ENCODE measurements at places on chromosomes 7 and 10. TPM values are rescaled to one million over a fixed set of nuclear protein-coding genes. Genes with fewer than 3 reads are reported as not detected.

- no peak for DNase-seq
Observed at GRCh38 chr7:143884241-143884968, 17.6 kb downstream of the TCAF1 start.

GRCh38 chr10:8113616-8114015, 59.1 kb downstream of the GATA3 start:
- DNase-seq, result peak; percentile 33

DNA sequence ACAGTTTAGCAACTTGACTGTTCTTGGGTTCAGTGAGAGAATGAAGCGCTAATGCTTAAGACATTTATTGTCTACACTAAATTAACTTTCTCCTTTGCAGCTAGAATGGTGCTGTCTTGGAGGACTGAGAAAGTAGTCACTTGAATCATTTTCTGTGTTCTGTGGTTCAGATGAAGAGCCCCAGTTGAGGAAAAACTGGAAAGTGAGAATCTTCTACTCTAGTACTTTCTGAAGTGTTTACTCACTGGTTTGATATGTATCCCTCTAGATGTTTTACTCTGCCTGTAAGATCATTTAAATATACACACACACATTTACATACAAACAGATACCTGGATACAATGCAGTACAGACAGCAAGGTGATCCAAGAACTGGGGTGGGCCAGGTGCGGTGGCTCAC, 308.1 kb downstream of the CAMK1D start:
- no peak for DNase-seq

GRCh38 chr10:37489658-37490003, 364.2 kb downstream of the ANKRD30A start:
- DNase-seq, result no peak

DNA sequence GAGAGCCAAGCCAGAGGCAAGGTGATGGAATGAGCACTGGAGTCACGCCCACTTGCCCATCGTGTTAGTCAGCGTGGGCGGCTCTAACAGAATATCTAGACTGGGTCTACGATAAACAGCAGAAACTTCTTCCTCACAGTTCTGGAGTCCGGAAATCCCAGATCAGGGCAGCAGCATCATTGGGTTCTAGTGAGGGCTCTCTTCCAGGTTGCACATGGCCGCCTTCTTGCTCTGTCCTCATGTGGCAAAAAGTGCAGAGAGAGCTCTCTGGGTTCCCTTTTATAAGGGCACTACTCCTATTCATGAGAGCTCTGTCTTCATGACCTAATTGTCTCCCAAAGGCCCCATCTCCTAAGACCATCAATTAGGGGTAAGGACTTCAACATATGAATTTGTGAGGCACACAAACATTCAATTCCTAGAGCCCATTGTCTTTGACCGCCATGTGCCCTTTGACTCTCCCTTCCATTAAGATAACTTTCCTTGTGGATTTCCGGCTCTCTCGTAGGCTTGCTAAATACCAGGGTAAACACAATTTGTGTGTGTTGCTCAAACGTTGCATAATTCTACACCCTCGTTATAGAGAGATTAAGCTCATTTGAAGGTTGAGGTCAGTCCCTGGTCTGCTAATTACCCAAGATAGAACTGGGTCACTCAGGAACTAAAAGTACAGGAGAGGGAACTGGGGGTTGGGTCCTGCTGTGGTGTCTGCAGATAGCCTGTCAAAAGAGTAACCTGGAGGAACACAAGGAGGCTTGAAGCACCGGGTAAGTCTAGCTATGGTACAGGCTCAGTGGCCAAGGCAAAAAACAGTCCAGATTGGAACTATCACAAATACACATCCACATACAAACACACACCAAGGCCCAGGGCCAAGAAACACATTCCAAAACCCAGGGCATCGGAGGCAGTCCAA, 28.7 kb upstream of the USP6NL start:
- DNase-seq, result no peak

DNA sequence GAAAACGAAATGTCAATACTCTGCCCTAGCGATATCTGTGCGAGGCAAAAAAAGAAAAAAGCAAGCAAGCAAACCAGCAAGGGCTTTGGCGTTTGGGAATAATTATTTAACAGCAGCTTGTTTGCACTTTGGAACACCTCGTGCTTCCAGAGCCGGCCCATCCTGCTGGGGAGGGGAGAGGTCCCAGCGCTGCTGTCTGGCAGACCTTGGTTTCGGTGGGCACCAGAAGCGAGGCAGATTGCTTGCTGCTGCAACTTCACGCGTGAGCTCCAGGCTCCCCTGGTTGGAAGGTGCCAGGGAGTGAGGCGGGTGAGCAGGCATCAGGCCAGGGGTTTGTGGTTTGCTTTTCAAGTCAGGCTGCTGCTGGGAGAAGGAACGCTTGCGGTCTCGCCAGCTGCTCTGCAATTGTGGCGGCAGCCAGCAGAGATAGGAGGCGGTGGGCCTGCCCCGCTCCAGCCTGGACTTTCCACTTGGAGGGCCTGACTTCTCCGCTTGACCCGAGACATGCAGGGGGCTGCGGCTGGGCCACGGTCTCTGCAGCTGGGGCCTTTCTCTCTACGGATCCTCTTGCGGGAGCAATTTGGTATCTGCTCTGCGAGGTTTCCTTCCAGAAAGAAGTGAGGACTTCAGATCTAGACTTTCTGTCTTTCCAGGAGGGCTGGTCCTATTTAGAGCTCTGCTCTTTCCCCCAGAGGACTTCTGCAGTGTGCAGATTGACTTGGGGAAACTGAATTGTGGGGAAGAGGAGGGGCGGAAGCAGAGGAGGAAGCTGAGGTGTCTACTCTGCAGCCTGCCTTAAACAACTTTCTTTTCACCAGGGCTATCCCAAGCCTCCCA, 131.4 kb downstream of the PRPF18 start:
- no peak for DNase-seq

DNA sequence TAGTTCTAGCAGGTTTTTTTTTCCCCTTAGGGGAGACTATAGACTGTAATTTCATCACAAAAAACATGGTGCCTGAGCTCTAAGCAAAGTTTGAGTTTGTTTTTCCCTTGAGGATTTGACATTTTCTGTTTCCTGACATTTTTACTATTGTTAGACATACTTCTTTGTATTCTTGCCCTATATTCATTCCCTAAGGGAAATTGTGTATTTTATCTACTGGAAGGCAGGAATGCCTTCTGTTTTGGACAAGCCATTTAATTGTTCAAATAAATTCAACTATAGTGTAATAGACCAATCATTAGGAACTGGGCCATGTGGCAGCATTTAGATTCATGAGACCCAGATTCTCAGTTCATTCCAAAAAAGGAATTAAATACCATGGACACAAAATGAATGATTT, 335.0 kb downstream of the EXOC4 start:
- DNase-seq, result no peak

DNA sequence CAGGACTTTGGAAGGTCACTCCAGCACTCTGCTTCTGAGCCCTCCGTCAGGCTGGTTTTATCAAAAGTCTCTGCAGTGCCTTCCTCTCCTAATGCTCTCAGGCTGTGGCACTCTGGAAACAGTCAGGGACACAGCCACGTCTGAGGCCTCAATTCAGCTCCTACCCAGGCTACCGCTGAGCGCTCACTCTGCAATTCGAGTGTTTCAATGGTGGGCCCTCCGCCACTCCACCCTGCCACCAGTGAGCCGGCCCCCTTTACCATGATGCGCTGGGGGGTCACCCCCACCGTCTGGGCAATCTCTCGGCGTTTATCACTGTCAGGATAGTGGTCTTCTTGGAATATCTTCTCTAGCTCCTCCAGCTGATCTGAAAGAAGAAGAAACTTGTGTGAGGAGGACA, 3.5 kb downstream of the NOBOX start:
- DNase-seq, result peak; percentile 32

ATP6V0A4 gene
- polyA plus RNA-seq, result 1.6 TPM

DNA sequence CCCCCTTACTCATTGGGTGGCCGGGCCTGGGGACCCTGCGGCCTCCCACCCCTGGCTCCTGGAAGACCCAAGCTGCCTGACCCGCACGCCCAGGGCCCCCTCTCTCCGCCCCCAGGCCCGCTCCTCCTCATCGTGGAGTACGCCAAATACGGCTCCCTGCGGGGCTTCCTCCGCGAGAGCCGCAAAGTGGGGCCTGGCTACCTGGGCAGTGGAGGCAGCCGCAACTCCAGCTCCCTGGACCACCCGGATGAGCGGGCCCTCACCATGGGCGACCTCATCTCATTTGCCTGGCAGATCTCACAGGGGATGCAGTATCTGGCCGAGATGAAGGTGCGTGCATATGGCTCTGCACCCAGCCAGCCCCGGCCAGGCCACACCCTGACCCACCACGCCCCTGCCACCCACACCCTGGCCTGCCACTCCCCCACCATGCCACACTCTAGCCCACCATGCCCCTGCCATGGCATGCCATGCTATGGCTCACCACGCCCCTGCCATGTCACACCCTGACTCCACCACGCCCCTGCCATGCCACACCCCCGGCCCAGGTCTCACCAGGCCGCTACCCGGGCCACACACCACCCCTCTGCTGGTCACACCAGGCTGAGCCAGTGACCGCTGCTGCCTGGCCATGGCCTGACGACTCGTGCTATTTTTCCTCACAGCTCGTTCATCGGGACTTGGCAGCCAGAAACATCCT, 18.7 kb upstream of the CSGALNACT2 start:
- DNase-seq, result no peak

DNA sequence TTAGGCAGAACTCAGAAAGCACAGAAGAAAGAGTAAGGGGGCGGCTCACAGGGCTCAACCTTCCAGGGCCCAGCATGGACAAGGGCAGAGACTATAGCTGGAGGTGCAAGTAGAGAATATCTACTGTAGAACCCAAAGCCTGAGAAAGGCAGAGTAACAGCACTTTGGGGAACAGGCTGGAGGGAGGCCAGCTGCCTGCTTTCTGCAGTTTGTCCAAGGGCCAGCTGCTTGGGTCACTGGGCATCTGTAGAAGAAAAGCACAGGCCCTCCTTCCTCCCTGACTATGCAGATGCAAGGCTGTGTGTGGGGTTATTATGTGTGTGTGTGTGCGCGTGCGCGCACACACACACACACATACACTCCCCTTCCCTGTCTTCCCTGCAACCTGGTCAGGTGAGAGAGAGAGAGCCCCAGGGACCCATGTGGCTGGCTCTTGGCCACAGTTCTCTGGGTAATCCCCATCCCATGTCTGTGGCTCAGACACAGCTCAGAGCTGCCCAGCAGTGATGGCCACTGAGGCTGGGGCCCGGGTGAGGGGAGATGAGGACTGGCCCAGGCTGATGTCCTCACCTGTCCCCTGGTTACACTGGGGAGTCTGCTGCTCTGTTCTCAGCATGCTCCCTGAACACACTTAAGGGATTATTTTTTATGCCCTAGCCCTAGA, 9.0 kb downstream of the ADRA2A start:
- no peak for DNase-seq

DNA sequence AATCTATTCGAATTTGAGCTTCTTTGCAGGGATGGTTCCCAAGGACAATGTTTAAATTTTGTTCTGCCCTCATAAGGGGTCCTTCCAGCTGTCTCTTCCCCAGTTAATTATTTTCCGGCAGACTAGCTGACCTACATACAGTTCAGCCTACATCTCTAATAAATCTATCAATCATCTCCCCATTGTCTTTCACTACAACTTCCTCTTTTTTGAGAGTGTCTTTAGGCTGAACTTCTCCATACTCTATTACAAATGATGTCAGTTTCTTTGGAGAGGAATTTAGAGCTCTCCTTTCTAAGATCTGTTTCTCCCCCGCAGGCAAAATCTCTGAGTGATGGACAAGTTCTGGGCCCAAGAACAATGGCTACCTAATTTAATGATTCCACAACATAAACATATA, 122.2 kb downstream of the PCLO start:
- no peak for DNase-seq

DNA sequence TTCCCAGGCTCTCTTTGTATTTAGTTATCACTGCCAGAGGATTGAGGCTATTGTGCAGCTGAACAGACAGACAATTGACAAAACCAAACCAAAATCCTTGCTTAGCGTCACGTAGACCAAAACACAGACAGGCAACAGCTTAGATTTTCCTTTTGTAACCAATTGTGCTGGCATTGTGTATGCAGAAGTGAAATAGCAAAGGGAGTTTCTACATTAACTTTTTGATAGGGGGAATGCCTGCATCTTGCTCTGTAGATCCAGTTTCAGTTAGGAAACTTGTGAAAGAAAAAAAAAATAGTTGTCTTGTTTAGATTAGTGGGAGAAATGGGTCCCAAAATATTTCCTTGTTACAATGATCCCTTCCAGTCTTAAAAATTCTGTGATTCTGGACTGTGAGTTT, 333.8 kb downstream of the BBS9 start:
- DNase-seq, result no peak

DNA sequence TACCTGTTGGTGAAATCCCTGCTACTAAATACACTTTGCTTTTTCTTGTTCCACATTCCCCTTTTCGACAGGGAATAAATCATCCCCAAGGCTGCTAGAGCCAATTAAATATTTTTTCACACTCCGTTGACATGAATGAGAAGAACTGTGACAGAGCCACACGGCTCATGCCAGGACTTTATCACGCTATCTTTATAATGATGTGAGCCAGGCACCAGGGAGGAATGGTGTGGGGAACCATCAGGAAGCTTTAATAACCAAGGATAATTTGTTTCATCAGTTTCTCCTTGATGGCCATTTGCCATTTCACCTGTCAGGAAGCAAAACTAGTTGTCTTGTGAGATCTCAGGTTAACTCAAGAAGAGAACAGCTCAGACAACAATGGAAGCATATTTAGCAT, 193.0 kb upstream of the C7orf33 start:
- DNase-seq, result no peak

DNA sequence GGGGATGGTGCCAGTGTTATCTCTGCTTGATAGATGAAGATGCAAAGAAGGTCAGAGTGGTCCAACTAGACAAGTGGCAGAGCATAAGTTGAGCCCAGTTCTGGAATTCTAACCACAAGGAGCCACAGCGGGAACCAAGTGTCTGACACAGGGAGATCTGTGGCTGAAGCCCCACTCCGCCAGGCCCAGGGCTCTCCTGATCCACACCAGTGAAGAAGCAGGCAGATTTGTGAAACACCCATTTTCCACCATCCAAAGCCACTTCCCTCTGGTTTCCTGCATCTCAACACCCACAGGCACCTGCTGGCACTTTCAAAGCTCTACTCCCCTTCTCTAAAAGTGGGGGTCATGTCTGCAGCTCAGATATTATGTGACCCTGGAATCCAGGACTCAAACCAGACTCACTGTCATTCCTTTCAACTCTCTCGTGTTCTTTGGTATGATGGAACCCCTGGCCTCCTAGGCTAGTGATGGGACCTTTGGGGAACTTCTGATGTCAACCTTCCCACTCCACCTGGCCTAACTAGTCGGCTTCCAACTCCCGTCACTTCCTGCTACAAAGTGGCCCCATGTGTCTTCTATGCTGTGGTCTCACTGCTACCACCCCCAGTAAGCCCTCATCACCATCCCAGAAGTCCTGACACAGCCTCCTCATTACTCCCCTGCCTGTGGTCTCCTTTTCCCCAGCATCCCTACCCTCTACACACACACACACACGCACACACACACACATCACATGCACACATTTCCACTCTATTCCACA, 177.6 kb downstream of the GRID1 start:
- no peak for DNase-seq

- no peak for DNase-seq
Observed at GRCh38 chr7:96287132-96287531, 34.8 kb downstream of the SLC25A13 start.

CTTNBP2 gene
- polyA plus RNA-seq, result 13.0 TPM

AP1S1 gene
- polyA plus RNA-seq, result 59.3 TPM

- no peak for DNase-seq
Observed at GRCh38 chr7:157827863-157828160, 491.0 kb downstream of the DNAJB6 start.

Data from H1 (cell line).